NCI-H446 (cell line): ENCODE measurements at places on chromosomes 12 and 14.

DNA sequence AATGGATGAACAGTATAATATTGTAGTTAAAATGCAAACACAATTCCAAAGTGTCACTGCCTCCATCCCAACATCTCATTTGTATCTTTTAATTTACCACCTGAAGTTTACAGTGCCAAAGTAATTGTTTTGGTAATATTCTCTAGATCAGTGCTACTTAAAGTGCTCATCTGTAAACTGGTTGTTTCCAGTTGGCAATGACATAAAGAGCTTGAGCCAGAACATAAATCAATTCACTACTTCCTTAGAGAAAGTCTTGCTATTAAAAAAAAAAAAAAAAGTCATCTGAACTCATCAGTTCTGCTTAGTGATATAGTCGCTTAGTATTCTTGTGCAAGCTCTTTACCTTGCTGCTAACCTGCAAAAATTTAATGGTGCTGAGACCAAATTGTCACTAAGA lies 16.4 kb downstream of the PLCZ1 start:
- DNase-seq = peak; percentile 1

GRCh38 chr14:105072892-105073719 lies 7.9 kb upstream of the GPR132 start:
- no peak for DNase-seq

- DNase-seq = peak; percentile 32
Measured at GRCh38 chr14:70013271-70013873, 134.2 kb downstream of the SMOC1 start.

DNA sequence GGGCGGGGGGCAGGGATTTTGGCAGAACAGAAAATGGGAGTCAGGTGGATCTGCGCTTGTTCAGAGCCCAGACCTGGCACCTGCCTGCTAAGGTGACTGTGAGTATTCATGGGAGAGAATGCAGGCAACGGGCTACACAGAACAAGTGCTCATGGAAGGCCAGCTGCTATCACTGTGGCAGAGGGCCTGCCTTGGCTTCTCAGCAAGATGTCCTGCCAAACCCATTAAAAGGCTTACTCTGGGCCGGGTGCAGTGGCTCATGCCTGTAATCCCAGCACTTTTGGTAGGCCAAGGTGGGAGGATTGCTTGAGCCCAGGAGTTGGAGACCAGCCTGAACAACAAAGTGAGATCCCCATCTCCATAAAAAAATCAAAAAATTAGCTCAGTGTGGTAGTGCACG lies 21.0 kb downstream of the DIO3 start:
- DNase-seq = no peak

GRCh38 chr12:47397664-47398281 lies 308.1 kb downstream of the RPAP3 start:
- peak; percentile 6 for DNase-seq

- DNase-seq = no peak
Measured at GRCh38 chr14:53156238-53156637, 3.1 kb upstream of the DDHD1 start.

DNA sequence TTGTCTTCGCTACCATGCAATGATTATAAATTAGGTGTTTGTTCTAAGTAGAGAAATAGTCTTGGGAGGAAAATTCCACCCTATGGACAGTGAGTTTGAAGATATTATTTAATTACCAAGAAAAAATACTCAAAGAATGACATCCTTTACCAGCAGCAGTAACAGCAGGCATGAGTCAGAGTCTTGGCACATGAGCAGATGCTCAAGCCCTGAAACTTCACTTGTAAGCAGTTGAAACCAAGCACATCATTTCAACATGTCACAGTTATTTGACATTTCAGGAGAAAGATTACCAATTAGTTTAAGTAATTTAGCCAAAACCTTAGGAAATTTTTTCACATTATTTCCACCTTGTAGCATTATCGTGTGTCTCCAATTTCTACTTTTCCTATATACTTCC lies 99.2 kb downstream of the C12orf50 start:
- peak; percentile 75 for DNase-seq

GRCh38 chr12:3251691-3252090 lies 174.5 kb downstream of the TSPAN9 start:
- peak; percentile 39 for DNase-seq

DNA sequence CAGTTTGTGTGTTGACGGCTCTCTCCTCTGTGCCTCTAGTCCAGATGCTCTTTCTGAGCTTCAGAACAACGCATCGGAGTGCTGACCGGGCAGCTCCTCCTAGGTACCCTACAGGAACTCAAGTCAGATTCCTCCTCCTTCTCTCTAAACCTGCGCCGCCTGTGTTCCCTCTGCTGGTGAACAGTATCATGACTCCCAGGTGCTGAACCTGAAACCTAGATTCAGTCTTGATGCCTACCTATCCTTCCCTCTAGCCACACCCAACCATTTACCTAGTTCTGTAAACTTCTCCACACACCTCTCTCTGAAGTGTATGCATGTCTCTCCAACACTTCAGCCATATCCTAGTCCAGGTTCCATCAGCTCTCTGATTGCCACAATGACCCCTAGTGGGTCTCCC lies 112.7 kb downstream of the EFCAB11 start:
- DNase-seq = no peak

DNA sequence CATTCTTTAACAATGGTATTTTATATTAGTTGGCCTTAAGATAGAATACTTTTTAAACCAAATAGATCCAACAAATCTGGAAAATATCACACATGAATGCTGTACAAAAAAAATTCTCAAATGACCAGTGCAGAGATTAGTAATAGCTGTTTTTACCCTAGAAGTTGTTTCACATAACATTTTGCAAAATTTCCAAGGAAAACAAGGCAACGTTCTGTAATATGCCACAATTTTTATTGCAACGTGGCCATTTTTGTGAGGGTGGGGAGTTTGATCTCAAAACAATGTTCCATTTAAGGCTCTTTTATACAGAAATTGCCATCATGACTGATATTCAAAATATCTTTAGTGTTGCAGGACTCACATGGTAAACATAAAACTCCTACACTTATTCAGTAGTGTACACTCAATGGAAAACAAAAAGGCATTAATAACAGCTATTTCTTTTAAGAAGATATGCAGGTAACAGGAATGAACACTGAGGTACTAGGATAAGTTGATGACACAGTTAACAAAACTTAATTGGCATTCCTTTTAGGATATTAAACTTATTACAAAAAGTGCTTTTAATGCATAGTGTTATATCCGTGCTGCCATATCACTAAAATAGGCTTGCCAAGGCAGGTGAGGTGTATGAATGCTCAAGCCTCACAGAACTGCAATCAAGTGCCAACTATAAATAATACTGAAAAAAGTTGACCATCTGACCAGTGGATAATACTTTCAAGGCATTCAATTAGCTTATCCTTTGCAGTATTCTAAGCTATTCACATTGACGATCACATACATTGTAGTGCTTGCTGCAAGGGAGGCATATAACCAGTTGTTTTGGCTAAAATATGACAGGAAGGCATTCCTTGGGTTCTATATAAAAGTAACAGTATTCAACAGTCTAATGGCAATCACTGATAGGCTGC lies 2.3 kb downstream of the CFL2 start:
- no peak for DNase-seq

DNA sequence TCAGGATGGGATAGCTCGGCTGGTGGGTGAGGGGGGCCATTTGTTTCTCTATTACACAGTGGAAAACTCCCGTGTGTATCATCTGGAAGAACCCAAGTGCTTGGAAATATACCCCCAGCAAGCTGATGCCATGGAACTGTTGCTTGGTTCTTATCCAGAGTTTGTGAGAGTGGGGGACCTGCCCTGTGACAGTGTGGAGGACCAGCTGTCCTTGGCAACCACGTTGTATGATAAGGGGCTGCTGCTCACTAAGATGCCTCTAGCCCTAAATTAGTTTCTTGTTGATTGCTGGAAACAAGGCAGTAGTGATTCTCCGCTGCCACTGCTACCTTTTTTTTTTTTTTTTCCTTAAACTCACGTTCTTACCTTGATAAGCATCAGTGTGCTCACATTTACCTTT lies 1.9 kb downstream of the RIOX1 start:
- no peak for DNase-seq

DNA sequence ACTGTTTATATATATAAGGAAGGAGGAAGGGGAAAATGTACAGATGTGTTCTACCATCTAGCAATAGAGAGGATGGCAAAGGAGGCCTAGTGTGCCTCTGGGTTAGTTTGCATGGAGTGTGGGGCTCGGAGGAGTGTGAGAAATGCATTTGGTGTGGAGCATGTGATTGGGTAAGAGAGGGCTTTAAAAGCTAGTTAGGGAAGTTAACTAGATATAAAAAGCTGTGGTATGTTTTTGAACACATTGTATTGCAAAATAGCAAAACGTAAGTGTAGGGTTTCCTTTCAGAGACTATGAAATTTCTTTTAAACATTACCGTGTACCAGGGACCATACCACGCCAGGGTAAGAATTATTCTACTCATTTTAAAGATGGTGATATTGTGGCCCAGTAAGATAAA lies 53.3 kb upstream of the STXBP6 start:
- no peak for DNase-seq

DNA sequence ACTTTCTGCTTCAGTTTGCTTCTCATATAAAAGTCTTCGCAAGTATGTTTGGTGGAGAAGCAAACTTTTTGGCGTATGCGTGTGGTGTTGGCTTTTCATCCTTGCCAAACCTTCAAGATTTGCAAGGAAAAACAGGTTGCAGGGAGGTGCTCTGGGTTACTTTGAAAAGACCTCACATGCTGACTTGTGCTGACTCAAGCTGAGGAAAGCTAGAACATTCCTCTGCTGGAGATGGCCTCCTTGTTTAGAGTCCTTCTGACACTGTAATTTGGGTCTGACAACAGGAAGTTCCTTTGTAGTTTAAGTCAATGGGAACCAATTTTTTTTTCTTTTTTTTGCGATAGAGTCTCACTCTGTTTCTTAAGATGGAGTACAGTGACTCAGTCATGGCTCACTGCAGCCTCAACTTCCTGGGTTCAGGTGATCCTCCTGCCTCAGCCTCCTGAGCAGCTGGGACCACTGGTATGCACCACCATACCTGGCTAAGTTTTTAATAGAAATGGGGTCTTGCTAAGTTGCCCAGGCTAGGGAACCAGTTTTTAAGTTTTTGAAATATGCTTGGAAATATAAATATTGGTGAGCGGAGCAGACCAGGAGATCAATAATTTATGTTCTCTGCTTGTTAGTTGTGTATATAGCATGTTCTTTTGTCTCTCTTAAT lies 2.6 kb upstream of the ACACB start:
- no peak for DNase-seq

DNA sequence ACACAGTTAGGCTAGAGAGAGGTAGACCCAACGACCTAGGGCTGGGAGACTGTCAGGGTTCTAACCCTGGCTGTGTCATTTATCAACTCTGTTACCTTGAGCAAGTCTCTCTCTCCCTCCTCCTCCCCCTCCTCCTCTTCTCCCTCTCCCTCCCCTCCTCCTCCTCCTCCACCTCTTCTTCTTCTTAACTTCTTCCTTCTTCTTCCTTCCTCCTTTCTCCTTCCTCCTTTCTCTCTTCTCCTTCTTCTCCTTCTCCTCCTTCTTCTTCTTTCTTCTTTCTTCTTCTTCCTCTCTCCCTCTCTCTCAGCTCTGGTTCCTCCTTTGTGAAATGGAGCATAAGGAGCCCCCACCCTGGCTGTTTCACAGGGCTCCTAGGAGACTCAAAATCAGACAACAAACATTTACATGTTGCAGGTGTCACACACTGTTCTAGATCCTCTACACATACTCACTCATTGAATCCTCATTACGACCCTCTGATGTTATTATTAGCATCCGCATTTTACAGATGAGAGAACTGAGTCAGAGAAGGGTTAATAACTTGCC lies 2.2 kb upstream of the KCNH3 start:
- DNase-seq = no peak

GRCh38 chr14:49593016-49593415 lies 5.7 kb upstream of the LRR1 start:
- DNase-seq = no peak

GRCh38 chr12:9390761-9391160 lies 182.6 kb upstream of the PZP start:
- DNase-seq = no peak

- no peak for DNase-seq
Measured at GRCh38 chr12:42936991-42937390, 347.4 kb upstream of the PRICKLE1 start.

DNA sequence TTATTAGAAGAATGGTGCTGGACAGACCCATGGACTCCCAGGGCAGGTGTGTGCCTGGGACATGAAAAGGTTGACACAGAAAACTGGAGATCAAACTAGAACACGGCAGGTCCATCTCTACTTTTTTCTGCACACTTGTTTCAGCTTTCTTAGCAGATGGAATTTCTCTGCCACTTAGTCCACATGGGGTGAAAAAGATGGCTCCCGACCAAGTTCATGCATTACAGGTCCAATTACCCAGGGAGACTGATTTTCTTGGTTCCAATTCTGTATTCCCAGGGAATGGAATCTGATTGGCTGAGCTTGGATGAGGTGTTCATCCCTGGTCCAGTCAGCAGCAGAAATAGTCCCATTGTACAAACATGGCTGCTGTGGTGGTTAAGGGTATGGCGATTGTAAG lies 238.9 kb upstream of the SRRM4 start:
- DNase-seq = peak; percentile 5

- DNase-seq = no peak
Measured at GRCh38 chr12:2941524-2941923, 17.7 kb upstream of the TEAD4 start.

GRCh38 chr14:98138666-98139065 lies 1133.3 kb downstream of the BCL11B start:
- DNase-seq = peak; percentile 42

GRCh38 chr14:63203618-63204406 lies 431 bp upstream of the RHOJ start:
- peak; percentile 3 for DNase-seq

DNA sequence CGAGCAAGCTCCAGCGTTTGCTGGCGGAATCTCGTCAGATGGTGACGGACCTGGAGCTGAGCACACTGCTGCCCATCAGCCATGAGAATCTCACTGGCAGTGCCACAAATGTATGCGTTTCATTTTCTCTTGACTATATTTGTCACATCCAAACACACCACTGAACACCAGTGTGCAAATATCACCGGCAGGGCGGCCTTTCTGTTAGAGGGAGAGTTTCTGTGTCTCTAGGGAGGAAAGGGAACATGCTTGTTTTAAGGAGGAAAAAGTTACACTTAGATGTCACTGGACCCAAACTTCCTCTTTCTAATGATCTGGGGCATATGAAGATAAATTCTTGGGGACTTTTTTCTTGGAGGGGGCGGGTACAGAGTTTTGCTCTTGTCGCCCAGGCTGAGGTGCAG lies 21.9 kb upstream of the HIP1R start:
- DNase-seq = no peak

DNA sequence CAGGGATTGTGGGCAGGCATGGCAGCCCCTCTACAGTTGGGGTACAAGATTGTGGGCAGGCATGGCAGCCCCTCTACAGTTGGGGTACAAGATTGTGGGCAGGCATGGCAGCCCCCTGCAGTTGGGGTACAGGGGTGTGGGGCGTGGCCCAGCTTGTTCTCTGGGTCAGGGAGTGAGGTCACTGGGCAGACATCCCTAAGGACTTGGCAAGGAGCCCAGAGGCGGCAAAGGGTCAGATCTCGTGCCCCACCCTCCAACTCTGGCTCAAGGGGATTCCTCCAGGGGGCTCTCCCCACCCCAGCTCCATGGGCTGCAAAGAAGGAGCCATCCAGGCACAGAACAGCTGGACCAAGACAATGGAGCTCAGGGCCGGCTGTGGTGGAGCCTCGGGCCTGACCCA lies 25.8 kb upstream of the NUDT14 start:
- no peak for DNase-seq
